Non-pigmented ciliary epithelial cell (primary cell): ENCODE measurements at places on chromosomes 16 and 17.

DNA sequence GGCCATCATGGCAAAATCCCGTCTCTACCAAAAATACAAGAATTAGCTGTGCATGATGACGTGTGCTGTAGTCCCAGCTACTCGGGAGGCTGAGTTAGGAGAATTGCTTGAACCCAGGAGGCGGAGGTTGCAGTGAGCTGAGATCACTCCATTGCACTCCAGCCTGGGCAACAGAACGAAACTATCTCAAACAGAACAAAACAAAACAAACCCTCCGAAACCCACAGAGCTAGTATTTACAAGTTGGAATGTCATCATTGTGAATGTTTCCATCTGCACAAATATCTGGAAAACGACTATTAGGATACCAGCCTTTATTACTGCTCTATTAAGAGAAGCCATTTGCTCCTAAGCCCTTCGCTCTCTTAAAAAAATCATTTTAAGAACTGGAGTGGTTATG lies 26.0 kb downstream of the SMARCE1 start:
- DNase-seq: no peak

DNA sequence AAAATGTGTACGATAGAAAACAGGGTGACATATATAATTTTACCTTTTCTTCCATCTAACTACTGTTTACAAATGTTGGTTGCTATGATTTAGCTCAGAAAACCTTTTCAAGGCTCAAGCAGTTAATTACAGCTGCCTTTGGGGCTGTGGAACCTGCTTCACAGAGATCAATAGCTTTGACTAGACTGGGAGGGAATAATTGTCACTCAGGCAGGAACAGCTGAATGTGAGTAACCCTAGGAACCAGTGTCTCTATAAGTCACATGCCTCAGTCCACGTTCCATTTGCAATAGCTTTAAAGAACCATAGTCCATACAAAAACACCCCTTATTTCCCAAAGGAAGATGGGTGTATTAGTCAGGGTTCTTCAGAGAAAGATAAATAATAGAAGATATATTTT lies 306.8 kb upstream of the ERCC4 start:
- no peak for DNase-seq

DNA sequence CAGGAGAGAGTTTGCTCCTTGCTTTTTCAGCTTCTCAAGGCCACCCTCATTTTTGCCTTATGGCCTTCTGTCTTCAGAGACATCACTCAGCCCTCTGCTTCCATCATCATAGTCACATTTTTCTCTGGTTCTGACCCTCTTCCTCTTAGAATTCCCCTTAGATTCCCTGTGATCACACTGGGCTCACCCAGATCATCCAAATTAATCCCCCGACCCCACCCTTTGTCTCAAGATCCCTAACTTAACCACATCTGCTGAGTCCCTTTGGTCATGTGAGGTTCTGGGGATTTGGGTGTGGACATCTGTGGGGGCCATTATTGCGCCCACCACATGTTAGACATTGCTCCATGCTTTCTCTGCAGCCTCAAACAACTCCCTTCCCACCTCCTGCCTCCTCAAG lies 323.4 kb downstream of the CPPED1 start:
- no peak for DNase-seq

DNA sequence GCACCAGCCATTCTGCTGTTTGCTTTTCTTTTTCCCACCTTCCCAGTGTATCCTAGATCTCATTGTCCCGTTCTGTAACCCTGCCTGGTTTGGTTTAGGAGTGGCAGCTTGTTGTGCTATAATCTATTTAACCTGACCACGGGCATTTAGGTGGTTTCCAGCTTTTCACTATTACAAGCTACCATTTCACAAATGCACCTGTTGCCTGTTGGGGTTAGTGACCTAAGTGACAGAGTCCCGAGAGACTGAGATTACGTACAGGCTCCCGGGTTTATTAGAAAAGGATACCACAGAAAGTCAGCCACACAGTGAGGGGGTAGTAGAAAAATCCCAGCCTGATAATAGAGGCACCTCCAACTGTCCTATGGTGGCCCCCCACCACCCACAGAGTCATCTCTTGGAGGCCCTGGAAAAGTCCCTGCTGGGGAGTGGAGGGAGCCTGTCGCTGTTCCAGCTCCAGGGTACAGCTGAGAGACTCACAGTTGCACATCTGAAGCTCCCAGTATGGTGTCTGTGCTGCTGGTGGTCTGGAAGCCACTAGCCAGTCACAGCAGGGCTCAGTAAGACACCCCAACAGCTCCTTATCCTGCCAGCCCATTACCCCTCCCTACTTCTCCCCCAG lies 21.2 kb downstream of the CLEC16A start:
- no peak for DNase-seq

DNA sequence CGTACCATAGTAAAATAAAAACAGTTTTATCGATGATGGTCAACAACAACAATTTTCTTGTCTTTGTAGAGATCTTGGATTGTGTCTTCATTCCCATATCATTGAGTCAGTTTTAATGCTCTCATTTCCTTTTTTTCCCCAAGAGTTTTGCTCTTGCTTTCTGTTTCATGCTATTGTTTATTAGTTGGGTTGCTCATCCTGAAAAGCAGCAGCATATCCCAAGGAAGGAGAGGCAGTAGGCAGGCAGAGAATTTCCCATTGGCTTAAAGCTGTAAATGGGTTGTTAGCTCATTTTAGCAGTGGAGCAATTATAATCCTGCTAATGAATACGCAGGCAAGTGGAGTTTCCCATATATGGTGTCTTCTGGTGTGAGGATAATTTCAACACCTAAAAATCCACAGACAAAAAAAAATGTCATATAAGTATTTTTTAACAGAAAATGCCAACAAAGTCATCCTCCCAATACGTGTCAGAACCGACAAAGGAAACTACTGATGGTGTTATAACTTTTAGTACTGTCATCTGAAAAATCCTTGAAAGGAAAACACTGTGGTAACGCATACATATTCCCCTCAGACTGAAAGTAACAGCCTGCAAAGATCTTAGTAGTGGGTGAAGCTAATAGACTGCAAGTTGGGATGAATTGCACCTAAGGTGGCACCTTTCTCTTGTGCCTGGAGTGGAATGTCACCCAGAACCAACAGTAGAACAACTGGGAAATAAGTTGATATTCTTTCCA lies 218.3 kb downstream of the FTO start:
- no peak for DNase-seq

GRCh38 chr16:86499889-86500707 lies 10.2 kb upstream of the FOXF1 start:
- DNase-seq: no peak

- no peak for DNase-seq
Measured at GRCh38 chr16:19104607-19105006, 9.2 kb upstream of the ITPRIPL2 start.

- DNase-seq: no peak
Measured at GRCh38 chr17:47712330-47713023, 18.5 kb downstream of the TBKBP1 start.

DNA sequence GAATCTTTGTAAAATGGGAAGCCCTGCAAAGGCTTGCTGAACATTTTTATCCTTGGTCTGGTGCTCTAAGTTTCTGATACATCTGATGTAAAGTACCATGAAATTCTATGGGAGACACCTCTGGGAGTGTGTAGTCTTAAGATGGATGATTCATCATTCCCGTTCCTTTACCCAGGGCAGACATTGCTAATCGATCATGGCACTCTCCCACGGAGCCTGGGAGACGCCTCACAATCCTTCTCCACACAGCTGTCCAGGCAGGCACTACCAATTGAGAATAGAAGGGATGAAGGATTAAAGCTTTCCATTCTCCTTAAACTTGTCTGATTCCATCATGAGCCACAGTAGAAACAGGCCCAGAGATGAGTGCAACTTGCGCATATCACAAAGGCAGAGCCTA lies 144.8 kb downstream of the GSG1L start:
- DNase-seq: no peak

- DNase-seq: no peak
Measured at GRCh38 chr17:43907425-43907981, at the start of gene MPP2. Gene MPP2, minus strand, starts transcription at chr17:43907536. Its CDS starts 3,076 bp downstream, at chr17:43904460.

DNA sequence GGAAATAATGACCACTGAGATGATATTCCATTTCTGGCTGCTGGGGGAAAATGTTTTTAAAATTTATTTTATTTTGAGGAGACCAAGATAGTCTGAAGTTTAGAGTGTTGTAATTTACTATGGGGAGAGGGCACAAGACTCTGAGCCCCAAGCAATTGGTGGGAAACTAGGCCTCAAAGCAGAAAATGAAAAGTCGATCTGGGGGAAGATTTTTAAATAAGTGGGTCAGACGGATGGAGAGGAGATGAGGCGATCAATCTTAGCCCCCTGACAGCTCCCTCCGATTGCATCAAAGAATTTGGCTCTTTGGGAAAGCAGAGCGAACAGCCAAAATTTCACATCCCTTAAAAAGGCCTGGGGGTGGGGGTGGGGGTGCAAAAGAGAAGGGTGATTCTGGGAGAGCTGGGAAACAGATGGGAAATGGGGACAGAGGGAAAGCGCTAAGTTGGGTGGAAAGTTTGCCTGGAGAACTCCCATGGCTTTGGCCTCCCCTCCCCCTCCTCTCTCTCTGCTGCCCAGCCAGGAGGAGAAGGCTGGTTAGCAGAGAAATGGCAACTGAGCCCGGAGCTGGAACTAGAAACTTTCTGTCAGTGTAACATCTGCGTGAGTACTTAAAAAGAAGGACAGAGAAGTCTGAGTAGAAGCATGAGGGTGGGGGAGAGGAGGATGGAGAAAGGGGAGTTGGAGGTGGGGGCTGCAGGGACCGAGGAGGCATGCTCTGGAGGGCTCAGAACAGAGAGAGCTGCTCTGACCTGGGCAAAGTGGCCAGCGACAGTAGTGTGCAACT lies 1.4 kb upstream of the HOXB2 start:
- DNase-seq: no peak

DNA sequence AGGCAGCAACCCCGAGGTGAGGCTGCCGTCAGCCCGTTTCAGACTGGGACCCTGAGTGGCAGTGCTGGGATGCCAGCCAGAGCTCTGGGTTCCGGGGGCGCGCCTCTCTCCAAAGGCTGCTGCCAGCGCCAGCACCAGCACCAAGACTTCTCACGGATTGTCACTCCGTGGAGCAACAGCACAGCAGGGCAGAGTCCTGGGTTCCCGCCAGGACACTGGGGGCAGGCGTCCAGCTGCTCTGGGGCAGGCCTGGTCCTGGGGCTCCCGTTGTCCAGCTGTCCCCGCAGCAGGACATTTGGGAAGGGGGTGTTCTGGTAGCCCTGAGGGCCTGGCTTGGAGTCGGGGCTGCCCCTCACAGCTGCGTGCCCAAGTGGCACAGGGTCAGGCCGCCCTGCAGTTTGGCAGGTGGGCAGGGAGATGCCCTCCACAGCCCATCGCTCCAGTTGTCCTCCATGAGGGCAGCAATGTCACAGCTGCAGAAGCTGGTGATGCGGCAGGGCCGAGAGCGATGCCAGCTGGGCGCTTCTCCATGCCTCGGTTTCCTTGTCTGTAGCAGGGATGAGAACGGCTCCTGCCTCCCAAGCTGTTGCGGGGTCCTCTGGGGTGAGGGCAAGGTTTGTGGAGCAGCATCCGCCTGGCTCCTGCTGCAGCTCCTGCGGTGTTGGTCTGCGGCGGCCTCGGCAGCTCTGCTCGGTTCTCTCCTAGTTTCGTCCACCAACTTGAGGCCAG lies 137.3 kb upstream of the CIBAR2 start:
- DNase-seq: no peak
